Head of caudate nucleus (tissue), 42 donors: ENCODE measurements at places on chromosomes 3 and 15.

DNA sequence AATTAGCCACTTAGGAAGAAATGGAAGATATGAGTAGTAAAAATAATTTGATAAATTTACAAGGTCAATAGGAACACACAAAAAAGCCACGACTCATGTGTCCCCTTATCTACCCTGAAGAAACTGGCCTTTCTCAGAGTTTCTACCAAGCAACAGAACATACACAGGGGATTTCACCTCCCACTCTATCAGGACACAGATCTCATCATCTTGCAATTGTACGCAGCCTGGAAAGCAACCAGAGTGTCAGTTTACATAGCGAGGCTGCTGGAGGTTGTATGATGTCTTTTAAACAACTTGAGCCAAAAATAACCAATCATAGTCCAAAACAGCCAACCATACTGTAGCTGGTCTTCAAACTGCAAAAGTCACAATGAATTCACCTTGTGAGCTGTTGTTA, 19.7 kb upstream of the LMOD3 start:
- DNase-seq, result no peak

DNA sequence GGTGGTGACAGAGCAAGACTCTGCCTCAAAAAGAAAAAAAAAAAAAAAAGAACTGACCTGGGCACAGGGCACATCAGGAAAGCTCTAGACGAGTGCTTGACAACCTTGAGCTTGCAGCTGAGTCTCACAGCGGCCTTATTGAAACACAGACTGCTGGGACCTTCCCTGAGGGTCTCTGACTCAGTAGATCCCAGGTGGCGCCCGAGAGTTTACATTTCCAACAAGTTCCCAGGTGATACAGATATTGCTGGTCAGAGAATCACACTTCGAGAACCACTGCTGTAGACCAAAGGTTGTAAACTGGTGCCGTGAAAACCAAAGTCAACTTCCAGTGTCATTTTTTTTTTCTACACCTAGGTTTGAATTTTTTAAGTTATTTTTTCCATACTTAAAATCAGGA, 573.2 kb upstream of the MDFIC2 start:
- no peak for DNase-seq

DNA sequence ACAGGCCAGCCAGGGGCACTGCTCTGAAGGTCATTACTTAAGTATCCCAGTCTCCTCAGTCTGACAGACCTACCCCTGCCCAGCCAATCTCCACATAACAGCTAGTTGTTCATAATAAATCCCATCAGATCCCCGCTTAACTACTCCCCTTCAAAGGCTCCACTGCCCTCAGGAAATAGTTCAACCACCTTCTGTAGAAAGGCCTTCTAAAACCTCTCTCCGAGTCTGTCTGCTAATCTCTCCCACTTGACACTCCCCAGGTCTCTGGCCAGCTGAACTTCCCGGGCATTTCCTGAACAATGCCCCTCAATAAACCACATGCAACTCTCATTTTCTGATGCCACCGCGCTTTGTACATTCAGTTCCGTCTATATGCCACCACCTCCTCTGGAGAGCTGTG, 6.0 kb downstream of the PRC1 start:
- no peak for DNase-seq

GRCh38 chr15:100862162-100862561, 17.5 kb upstream of the ALDH1A3 start:
- DNase-seq, result no peak

DNA sequence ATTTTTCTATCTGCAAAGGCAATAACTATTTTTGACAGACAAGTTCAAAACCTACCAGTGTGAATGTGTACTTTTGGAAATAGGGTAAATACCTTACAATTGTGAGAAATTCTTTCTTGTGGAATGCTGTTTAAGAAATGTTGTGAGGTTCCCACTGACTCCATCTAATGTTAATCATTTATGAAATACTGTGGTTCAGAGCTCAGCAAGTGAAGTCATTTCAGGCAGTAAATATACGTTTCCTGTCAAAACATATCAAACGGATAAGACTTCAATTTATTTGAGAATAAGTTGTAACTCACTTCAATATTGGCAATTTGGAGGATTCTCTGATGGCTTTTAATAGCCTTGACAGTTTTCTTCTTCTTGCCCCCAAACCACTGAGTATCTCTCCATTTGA, 16.4 kb downstream of the TAFA4 start:
- no peak for DNase-seq
